ENCODE measurements at places on chromosomes 12 and 14.
A peak's percentile ranks its signal among the peaks of the same experiment; 100 is the strongest.

DNA sequence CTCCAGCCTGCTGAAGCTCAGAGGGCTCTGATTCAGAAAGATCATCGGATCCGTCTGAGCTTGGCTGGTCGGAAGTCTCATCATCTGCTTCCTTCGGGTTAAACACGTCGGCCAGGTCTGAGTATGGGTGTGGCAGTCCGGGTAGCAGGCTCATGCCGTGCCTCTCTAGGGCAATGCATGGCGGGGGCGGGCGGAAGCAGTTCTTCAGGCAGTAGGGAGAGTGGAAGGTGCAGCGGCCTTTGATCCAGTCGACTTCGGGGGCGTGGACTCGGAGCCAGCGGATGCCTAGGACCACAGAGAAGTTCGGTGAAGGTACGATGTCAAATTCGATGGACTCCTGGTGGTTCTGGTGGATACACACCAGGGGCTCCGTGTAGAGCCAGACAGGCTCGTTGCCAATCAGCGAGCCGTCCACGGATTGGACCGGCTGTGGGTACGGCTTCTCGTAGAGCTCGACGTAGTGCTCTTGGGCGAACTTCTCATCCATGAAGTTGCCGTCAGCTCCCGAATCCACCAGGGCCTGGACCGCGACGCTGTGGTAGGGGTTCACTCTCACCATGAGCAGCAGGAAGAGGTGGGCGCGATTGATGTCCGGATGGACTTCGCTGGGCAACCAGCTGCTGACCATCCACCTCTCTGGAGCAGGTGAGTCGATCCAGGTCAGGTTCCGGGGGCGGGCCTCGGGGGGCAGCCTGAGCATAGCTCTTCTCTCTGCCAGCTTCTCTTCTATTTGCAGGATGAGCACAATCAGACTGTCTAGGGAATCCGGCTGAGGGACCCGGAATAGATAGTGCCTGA, 20.3 kb downstream of the RTL1 start:
- DNase-seq = no peak

DNA sequence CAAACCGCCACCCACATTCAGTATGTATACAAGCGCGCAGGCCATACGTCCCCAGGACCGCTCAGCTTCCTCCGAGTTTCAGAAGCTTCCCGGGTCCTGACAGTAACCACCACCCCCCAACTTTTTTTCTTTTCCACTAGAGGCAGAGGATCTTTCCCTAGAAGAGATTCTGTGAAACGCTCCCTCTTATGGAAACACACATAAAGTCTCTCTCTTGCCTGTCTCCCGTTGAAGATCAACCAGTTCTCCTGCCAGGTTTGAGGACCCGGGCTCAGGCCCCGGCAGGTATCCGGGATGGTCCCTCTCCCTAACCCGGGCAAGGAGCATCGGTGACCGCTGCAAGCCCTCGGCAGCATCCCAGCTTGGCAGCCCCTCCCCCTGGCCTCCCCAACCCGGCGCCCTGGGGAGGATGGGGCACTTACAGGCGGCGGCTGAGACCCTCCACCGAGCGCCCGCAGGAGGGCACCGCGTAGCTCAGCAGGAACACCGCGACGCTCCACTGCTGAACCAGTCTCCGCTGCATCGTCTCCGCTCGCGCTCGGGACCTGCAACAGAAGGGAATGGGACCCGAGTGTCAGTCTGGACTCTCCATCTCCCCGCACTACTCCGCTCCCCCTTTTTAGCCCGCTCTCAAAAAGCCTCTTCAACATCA, 3.4 kb downstream of the PTHLH start:
- no peak for DNase-seq

DNA sequence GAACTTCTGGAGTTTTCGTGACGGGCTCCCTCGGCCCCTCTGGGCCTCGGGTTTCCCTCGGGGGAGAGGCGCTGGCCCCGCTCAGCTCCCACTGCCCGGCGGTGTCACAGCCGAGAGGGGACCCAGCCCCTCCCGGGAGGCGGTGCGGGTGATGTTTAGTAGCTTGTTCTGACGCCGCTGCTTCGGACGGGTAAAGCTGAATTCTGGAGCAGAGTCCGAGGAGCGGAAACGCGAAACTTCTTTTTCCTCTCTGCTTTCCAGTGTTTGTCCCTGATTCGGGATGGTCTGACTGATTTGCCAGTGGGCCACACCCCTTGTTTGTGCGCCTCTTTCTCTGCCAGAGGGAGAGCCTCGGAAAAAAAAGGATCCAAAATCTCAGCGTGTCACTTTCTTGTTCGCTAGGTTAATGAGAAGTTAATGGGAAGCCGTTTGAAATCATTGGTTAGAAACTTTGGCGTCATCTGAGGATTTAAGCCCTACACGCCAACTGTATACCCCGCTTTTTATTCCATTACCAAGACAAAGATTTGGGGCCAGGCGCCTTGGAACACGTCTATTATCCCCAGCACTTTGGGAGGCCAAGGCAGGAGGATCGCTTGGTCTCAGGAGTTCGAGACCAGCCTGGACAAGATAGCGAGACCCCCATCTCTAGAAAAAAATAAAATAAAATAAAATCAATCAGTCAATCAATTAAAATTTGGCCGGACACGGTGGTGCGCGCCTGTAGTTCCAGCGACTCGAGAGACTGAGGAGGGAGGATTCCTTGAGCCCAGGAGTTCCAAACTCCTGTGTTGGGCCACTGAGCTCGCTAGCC, 756 bp downstream of the TULP3 start:
- peak; percentile 63 for DNase-seq

- no peak for DNase-seq
Measured at GRCh38 chr14:30053103-30053502, 125.5 kb upstream of the PRKD1 start.

DNA sequence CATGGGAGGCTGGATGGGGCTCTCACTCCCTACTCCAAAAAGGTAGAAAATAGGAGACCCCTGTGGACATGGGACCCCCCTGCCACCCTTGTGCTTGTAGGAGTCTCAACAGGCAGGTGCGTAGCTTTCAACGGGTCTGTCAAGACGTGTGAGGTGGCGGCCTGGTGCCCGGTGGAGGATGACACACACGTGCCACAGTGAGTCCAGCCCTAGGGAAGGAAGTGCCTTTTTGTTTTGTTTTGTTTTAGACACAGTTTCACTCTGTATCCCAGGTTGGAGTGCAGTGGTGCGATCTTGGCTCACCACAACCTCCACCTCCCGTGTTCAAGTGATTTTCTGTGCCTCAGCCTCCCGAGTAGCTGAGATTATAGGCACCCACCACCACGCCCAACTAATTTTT, 12.9 kb downstream of the P2RX4 start:
- no peak for DNase-seq

DNA sequence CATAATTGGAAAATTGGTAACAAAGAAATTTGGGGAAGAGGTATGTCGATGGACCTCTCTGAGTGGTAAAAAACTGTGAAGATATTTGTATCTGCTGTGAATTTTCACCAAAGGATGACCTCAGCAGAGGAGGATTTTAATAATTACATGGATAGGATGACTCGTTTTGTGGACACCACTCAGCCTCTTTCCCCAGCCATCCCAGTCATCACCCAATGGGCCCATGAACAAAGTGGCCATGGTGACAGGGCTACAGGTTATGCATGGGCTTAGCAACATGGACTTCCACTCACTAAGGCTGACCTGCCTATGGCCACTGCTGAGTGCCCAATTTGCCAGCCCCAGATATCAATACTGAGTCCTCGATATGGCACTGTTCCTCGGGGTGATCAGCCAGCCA, 577.5 kb upstream of the FBXO33 start:
- DNase-seq = no peak

- DNase-seq = no peak
Measured at GRCh38 chr14:35855876-35856481, 29.8 kb downstream of the BRMS1L start.

- no peak for DNase-seq
Measured at GRCh38 chr14:63301891-63302534, 16.7 kb downstream of the GPHB5 start.

- DNase-seq = no peak
Measured at GRCh38 chr14:68884031-68885030, 91.5 kb upstream of the ZFP36L1 start.

GRCh38 chr12:127311720-127312364, 955.1 kb upstream of the TMEM132C start:
- DNase-seq = no peak

GRCh38 chr14:100382106-100382455, 58.9 kb downstream of the SLC25A47 start:
- no peak for DNase-seq

DNA sequence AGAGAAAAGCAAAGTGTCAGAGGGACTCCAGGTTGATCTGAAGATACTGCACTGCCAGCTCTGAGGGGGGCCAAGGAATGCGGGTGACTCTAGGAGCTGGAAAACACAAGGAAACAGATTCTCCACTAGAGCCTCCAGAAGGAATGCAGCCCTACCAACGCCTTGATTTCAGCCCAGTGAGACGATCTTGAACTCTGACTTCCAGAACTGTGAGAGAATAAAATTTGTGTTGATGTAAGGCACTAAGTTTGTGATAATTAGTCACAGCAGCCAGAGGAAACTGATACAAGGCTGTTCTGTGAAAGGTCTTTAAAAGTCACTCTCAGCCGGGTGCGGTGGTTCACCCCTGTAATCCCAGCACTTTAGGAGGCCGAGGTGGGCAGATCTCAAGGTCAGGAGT, 34.2 kb downstream of the CKAP4 start:
- no peak for DNase-seq

- peak; percentile 66 for DNase-seq
Measured at GRCh38 chr14:31205681-31206535, 1.7 kb downstream of the HECTD1 start.

GRCh38 chr14:70931008-70931407, 23.7 kb downstream of the PCNX1 start:
- no peak for DNase-seq

DNA sequence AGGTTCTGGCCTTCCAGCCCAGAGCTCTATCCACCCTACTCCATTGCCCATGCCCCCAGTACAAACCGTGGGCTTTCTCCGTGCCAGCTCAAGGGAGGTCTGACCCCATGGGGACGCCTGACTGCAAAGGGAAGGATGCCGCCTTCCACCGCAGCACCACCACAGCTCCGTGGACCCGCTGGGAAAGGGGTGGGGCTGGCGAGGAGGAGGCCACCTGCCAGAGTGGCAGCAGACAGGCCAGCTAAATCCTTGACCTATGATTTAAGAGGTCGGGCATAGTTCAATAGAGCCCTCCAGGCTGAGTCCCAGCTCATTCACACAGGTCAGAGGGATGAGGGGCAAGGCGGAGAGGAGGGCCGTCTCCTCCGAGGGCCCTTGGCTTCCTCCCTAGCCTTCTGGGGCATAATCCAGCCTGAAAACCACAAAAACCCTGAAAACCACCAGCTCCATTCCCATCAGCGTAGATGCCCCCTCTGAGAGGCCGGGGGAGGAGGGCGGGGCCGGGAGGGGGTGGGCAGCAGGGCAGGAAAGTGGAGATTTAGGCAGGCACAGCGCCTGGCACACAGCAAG, 14.9 kb upstream of the FIGNL2 start:
- no peak for DNase-seq

DNA sequence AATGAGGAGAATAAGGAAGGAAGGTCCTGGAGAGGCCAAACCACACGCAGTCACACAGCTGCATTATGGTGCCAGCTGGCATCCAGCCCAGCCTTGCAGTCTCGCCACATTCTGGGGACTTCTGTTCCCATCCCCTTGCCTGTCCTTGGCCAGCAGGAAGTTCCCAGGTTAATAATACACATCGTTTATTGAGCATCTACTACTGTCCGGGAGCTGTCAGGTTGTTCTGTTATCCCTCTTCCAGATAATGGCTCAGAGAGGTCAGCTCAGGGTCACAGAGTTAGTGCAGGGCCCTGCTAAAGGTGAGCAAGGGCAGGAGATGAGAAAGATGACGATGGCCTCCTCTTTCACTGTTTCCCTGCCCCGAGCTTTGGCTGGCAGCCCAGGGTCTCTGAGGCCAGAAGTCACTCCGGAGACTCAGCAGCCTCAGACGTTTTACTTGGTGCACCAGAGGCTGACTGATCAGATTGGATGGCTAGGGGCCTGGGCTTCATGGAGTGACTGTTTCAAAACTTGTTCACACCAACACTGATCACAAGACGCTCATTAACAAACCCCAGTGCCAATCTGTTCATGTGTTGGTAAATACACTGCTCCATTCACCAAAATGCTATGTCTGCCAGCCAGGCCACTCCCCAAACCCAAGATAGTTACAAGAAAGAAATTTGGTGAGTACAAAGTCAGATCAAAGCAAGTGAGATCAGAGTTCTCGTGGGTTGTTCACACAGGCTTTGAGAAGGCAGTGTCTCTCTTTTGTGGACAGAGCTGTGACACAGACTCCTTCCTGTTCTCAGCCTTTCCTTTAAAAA, 79.2 kb downstream of the B4GALNT3 start:
- peak; percentile 71 for DNase-seq

DNA sequence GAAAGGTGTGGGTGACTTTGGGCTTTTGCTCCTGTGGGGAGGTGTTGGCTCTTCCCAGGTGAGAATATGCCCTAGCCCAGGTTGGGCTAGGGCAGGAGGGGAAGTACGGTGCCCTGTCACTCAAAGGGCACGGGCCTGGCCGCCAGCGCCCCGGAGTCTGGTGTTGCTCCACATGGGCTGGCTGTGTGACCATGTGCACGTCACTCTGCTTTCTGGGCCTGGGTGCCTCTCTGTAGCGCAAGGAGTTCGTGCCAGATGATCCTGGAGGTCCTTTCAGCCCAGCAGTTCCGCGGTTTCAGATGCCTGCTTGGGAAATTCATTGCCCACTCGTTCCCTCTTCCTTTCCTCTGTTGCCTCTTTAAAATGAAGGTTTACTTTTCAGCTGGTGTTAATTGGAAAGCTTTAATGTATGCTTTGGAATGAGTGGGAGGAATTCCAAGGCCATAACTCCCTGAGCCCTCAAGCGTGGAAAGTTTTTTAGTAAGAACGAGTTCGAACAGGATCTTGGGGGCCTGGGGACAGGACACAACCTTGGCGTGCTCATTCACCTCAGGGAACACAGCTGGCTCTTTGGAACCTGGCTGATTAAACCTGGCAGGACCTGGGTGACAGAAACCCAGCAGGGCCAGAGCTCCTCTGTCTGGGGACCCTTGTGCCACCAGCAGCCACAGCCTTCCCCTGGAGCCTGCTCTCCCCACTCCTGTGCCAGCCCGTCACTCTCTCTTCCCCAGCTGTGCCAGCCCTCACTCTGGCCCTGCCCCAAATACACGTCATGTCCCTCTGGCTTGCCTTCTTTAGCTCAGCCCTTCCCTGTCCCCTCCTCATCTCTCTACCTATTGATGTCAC, 42.8 kb downstream of the TSPAN9 start:
- no peak for DNase-seq

DNA sequence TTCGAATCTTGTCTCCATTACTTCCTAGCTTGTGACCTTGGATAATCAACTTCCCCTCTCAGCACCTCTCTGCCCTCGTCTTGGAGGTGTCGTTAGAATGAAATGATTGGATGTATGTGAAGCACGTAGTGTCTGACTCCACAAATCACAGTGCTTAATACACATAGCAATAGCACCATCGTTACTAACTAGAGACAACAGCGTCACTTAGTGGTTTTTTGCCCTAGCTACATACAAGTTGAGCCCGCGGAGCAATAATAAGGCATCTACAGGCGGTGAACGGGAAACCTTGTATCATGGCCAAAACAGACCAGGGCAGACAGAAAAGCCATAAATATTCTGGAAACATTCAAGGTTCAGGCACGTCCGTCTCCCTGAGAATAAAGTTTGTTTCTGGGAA, 154.9 kb downstream of the ASCL4 start:
- peak; percentile 39 for DNase-seq

- no peak for DNase-seq
Measured at GRCh38 chr12:109555431-109556315, 17.6 kb downstream of the MMAB start.

GRCh38 chr12:92753976-92754885, 51.4 kb downstream of the PLEKHG7 start:
- no peak for DNase-seq
